Muscle of arm (tissue), 14 donors: ENCODE measurements at places on chromosomes 2 and 18. TPM values are rescaled to one million over a fixed set of nuclear protein-coding genes. Genes with fewer than 3 reads are reported as not detected.

The EFEMP1 gene
- polyA plus RNA-seq, result 35.5 TPM

- DNase-seq, result no peak
Observed at GRCh38 chr2:138771534-138771933, 8.7 kb downstream of the NXPH2 start.

The FNDC4 gene
- 6.2 TPM for polyA plus RNA-seq

GRCh38 chr2:144071461-144071860 lies 448.5 kb downstream of the ZEB2 start:
- DNase-seq, result no peak

GRCh38 chr2:16035747-16036745 lies 95.7 kb downstream of the MYCN start:
- DNase-seq, result no peak

The SERPINB12 gene
- 1.2 TPM for polyA plus RNA-seq

The GYPC gene
- polyA plus RNA-seq, result 98.8 TPM

DNA sequence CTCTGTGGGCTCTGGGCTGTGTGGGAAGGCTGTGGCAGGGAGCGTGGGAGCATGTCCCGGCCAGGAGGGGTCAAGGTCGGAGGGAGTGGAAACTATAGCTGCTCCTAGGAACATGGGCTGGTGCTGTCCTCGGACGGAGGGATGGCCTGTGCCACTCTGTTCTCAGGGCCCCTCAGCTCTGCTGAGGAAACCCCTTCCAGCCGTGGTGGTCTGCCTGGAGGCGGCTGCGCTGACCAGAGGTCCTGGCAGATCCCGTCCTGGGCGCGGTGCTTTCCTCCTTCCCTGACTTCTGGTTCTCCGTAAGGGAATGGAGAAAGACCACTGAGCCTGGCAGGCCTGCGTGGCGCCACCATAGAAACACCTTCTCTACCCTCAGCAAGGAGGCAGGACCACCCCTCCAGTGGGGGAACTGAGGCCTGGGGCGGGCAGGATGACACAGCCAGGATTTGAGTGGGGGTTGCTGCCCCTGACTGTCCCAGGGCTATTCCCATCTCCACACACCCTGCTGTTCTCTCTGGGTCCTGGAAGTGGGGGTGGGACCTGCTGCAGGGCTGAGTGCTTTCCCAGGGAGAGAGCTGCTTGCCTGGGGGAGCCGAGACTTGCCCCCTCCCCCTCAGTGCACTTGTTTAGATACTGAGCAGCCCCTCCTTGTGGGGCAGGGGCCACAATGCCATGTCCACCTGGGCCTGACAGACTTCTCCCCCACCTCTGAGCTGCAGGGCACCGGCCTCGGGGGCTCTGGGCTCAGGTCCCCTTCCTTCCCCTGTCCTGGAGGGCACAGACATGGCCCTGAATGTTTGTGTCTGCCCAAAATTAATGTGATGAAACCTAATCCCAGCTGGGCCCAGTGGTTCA lies 301.0 kb upstream of the HS6ST1 start:
- no peak for DNase-seq

DNA sequence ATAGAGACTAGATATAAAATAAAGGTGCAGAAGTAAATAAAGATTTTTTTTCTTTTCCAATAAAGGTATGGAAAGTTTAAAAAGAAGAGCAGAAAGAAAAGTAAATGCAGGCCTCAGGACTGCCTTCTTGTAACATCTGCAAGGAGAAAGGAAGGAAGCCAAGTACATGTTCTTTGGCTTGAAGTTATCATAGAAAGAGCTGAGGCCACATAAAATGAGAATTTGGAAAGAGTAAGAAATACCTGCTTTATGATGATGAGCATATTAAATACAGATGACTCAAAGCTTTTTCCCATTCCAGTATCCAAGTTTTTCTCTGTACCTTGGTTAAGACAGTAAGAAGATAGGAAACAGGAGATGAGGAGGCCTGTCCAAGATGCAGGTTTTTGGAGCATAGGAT lies 25.3 kb upstream of the UBE2E3 start:
- peak; percentile 68 for DNase-seq

The NMS gene
- polyA plus RNA-seq, result not detected

The SPHKAP gene
- polyA plus RNA-seq, result 41.2 TPM

DNA sequence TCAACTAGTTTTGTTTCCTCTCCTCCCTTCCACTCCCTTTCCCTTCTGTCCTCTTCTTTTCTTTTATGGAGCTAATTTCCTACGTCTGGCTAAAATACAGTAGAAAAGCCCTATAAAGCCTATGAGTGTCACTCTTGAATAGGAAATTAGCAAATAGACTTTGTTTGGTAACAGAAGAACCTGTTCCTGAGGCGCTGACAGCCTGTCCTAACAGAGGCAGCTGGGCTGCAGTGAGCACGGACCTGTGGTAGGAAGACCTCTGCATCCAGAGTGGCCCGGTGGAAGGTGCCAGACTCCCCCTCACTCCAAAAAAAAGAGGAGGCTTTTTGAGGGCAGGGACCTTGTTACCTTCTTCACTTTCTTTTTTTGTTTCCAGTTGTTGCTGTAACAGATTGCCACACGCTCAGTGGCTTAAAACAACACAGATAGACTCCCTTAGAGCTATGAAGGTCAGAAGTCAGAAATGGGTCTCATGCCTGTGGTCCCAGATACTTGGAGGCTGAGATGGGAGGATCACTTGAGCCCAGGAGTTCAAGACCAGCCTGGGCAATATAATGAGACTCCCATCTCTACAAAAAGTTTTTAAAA lies 81.2 kb upstream of the TXNDC2 start:
- DNase-seq, result no peak

- no peak for DNase-seq
Observed at GRCh38 chr2:164145093-164145987, 409.5 kb upstream of the FIGN start.

- no peak for DNase-seq
Observed at GRCh38 chr2:66874411-66874810, 439.5 kb downstream of the MEIS1 start.

The ZNF521 gene
- polyA plus RNA-seq, result 43.7 TPM

- DNase-seq, result no peak
Observed at GRCh38 chr2:165277860-165278656, 38.8 kb downstream of the SCN2A start.

DNA sequence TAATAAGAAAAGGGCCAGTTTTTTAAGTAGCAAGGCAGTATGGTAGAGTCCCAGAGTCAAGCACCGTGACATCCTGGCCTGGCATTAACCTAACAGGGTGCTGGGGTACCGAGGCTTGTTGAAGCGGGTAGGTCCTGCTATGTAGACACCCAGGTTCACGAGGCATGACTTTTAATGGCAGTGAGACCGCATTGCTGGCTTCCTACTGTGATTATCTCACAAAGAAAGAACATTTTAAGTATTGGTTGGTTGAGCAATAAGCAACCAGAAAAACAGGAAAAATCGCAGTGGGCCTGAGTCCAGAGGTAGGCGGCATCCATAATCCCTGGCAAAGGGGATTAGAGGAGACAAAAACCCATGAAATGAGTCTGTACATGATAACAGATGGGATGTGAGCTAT lies 927.9 kb upstream of the ACVR2A start:
- no peak for DNase-seq

- DNase-seq, result no peak
Observed at GRCh38 chr2:239365782-239366435, 34.9 kb downstream of the HDAC4 start.

- no peak for DNase-seq
Observed at GRCh38 chr18:44599412-44599811, 81.3 kb upstream of the SETBP1 start.

DNA sequence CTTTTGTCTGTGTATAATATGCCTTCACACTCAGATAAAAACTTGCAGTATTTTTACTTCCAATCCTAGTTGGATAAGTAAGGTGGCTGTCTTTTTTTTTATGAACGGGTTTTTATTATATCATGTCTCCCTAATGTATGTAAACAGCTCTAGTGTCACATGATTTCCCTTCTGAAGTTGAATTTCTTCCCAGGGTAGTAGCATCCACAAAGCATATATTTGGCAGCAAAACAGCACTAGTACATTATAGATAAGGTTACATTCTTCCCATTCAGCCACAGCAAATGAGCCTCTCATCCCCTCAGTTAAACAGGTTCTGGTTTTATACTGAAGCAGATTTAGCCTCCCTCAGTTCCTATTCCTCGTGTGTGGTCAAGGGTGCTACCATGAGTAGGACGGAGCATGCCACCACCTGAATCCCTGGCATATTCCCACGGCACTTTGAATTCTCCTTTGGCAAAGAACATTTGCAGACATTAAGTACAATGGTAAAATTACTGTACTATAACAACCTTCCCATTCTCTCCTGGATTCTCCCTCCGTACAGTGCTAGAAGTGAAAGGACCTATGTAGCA lies 15.4 kb upstream of the DTNA start:
- DNase-seq, result no peak

DNA sequence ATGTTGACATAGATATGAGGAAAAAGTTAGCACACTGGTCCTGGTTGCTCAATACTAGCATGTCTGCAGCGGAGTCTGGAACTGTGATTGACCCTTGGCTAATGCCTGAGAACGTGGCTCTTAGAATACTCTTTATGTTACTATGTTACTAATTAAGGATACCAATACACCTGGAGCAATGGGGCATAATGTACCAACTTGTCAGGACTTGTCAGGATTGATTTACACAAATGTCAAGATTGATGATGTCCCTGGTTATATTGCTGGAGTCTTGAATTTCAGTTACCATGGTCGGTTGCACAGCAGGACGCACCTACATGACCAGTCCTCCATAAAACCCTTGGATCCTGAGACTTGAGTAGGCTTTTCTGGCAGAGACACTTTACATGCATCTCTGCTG lies 810.9 kb downstream of the CPS1 start:
- no peak for DNase-seq

The ATP6V1B1 gene
- polyA plus RNA-seq, result 1.6 TPM

DNA sequence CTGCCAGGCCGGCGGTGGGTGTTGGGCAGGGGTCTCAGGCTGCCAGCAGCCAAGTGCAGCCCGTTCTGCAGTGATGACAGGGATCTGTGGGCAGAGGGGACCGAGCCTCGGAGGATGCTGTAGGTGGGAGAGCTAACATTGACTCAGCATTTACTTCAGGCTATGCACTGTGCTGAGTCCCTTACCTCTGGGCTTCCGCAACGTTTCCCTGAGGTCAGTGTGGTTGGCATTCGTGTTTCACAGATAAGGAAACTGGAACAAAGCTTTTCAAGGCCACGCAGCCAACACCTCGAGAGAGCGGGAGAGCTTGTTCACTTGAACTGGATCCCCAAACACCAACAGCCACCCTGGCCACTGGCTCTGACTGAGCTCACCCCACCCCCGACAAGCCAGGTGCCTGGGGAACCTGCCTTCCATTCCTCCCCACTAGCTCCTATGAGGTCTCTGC lies 839 bp upstream of the GPR148 start:
- DNase-seq, result no peak
